ENCODE measurements at places on chromosomes 6 and 20. TPM values are rescaled to one million over a fixed set of nuclear protein-coding genes. Genes with fewer than 3 reads are reported as not detected.

MUC21 gene
- not detected for total RNA-seq

UBD gene
- 0.84 TPM for total RNA-seq

EEF1A2 gene
- total RNA-seq: 0.13 TPM

PCNA gene
- 669 TPM for total RNA-seq

TOX2 gene
- total RNA-seq: 0.63 TPM

TGM3 gene
- total RNA-seq: not detected

TRDN gene
- not detected for total RNA-seq

KIF13A gene
- total RNA-seq: 0.17 TPM

PSMB9 gene
- 206 TPM for total RNA-seq

FAM162B gene
- not detected for total RNA-seq

RPS6KA2 gene
- 7.0 TPM for total RNA-seq

CD40 gene
- 3.3 TPM for total RNA-seq

ETV7 gene
- total RNA-seq: 0.36 TPM

HAO1 gene
- total RNA-seq: not detected

CNR1 gene
- total RNA-seq: not detected

SNAP91 gene
- not detected for total RNA-seq

TAAR2 gene
- not detected for total RNA-seq

ANKRD66 gene
- not detected for total RNA-seq

LAMP5 gene
- not detected for total RNA-seq

All from activated CD8-positive, alpha-beta memory T cell treated with anti-CD3 and anti-CD28 coated beads for 36 hours (primary cell).